NCI-H187 treated with DMSO at 0.1 percent for 48 hours (cell line): ENCODE measurements at places on chromosomes 4 and X.

DNA sequence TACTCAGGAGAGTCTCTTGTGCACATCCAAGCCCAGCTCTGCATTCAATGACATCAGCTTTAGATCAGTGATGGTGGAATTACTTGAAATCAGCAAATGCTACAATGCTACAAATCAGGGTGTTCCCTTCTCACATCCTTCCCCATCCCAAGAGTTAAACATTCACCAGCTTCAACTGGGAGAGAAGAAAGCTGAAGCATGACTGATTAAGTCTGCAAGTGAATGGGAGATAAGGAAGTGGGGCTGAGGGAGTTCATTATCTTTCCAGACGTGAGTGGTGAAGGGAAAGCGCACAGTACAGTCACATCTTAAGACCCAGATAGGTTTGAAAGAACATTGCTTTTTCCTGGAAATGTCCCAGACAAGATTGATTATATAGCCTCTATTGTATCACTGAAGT, 26.2 kb upstream of the MAP9 start:
- DNase-seq = no peak

GRCh38 chr4:35541888-35542213, 702.5 kb downstream of the ARAP2 start:
- DNase-seq = no peak

DNA sequence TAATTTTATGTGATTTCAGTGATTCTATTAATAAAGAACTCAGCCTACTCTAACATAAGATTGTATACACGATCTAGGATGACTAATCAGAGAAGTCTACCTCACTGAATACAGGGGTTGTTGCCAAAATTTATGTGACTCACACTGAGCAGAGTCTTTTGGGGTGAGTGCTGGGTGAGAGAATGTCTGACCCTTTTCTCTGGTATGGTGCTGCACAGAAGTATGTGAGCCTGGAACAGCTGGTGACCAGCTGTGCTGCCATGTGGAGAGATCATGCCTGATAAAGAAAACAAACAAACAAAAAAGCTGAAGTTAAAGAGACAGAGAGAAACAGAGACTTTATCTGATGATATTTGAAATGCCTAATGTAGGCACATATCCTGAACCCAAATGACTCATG, 618.1 kb upstream of the GRIA3 start:
- DNase-seq = no peak

DNA sequence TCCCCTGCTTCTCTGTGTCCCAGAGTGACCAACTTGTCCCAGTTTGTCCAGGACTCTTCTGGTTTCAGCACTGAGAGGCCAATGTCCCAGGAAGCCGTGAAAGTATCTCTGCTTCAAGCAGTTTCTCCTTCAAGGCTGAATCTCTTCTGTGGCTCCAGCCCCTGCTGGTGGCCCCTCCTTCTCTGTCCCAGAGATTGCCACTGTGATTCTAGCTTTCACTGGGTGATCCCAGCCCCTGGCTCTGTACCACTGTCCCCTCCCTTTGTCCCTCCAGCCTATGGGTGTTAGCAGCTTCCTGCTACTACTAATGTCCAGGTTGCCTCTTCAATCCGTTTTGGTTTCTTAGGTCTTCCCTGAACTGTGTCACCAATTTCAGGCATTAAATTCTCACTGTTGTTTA, 70.5 kb downstream of the SOX3 start:
- DNase-seq = no peak
